ENCODE measurements at places on chromosomes 3 and 15.

DNA sequence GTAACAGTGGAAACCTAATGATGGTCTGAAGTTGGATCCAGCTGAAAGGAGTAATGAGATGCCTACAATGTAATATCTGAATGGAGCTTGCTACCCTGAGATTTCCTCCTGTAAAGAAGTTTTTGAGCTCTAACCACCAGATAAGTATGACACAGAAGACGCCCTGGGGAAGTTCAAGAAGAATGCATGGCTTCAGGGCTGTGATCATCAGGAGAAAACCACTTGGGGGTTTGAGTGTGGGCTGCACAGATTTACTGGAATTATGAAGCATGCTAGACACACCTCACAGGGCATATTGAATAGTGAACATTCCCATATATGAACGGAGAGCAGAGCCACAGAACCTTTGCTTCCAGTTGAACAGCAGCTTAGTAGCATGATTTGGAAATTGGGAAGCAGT, 10.6 kb upstream of the CCDC80 start:
- no peak for DNase-seq

DNA sequence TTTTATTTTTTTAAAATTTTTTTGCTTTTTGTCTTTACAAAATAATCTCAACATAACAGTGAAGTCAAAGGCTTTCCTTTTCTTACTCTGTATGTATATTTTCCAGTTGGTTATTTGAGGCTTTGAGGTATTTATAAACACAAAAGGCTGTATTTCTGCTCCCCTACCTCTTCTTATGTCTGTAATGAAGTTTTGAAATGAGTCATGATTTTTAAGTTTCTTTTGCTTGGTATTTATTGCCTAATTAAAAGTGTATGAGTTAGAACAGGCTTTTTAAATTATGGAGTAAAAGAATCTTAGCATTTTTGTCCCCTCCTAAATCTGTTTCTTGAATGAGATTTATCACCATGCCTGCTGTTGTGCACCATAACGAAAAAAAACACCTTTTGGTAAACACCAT, 66.0 kb downstream of the DCUN1D1 start:
- DNase-seq, result no peak

- DNase-seq, result no peak
Observed at GRCh38 chr15:99502182-99502581, 63.6 kb upstream of the MEF2A start.

- no peak for DNase-seq
Observed at GRCh38 chr3:58018892-58019742, 10.9 kb downstream of the FLNB start.

GRCh38 chr15:42608752-42609488, 33.5 kb downstream of the STARD9 start:
- DNase-seq, result no peak

- no peak for DNase-seq
Observed at GRCh38 chr15:78854833-78855372, 17.8 kb upstream of the MORF4L1 start.

- DNase-seq, result no peak
Observed at GRCh38 chr3:70857916-70858315, 545.5 kb upstream of the MDFIC2 start.

DNA sequence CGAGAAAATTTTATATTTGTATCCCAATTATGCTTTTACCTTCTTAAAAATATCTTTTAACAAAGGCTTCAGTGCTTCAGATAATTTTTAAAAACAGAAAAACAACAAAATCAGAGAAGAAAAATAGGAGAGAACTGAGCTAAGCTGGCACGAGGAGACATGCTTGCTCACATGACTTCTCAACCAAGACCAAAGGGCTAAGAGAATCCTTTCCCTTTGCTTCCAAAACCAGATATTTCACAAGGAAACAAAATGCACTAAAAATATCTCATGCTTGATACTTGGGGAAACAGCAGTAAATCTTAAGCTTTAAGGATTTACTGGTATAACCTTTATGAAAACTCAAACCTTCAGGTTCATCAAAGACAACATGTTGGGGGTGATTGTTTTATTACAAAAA, 58.4 kb downstream of the CAPN7 start:
- no peak for DNase-seq

DNA sequence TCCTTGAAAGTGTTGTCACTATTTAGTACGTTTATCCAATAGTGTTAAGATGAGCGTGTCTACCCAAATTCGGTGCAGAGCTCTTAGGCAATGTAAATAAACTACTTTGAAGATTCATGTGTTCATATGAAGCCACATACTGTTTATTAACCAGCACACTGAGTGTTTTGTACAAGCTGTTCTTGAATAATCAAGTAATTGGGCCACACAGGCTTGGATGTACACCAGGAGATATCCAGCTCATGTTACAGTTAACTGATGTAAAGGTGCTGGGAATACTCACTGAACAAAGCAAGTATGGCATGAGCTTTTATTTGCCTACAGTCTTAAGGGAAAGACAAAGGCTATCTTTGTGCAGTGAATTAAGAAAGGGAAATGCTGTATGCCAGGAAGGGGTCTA, 632 bp upstream of the DHX36 start:
- DNase-seq, result no peak

GRCh38 chr15:81049835-81050234, 49.1 kb downstream of the TLNRD1 start:
- DNase-seq, result no peak

- DNase-seq, result no peak
Observed at GRCh38 chr3:37635251-37635650, 226.4 kb upstream of the CTDSPL start.

DNA sequence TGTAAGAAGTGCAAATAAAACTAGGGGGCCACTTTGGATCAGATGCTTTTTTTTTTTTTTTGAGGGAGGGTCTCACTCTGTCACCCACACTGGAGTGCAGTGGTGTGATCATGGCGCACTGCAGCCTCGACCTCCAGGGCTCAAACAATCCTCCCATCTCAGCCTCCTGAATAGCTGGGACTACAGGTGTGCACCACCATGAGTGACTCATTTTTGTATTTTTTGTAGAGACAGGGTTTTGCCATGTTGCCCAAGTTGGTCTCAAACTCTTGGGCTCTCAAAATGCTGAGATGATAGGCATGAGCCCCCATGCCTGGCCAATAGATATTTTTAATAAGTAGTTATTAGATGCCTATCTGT, 20.8 kb downstream of the CCR1 start:
- DNase-seq, result no peak

DNA sequence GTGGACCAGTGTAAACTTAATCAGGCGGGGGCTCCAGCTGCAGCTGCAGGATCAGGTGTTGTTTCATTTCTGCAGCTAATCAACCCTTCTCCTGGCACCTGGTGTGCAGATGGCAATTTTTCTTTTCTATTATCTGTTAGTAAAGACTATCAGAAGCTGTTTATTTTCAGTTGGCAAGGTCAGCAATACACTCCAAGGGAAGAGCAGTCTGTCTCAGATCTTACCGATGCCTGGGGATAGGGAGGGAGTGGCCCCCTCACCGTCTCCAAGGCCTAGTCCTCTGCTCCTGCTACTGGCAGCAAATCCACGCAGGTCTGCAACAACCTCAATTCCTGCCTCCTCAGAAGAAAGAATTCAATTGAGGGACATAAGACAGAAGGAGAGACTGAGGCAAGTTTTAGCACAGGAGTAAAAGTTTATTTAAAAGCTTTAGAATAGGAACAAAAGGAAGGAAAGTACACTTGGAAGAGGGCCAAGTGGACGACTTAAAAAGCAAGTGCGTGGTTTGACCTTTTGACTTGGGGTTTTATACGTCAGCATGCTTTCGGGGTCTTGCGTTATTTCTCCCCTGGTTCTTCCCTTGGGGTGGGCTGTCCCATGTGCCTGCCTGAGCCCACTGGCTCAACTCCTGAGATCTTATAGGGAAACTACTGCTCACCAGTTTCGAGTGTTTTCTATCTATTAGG, 9.2 kb downstream of the CCRL2 start:
- no peak for DNase-seq

DNA sequence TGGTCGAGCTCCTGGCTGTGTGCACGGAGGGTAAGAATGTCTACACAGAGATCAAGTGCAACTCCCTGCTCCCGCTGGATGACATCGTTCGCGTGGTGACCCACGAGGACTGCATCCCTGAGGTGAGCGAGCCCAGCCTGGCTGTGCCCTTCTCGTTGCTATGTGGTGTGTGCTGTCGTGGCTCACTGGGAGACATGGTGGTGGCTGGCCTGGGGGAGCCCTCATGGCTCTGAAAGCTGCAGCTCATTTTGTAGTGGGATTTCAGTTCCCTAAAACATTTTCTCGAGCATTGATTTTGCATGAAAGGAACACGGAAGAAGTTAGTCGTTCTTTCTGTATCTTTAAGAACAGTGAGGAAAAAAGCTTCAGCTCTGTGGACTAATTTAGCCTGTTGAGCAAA, 200.5 kb downstream of the ITPR1 start:
- no peak for DNase-seq

DNA sequence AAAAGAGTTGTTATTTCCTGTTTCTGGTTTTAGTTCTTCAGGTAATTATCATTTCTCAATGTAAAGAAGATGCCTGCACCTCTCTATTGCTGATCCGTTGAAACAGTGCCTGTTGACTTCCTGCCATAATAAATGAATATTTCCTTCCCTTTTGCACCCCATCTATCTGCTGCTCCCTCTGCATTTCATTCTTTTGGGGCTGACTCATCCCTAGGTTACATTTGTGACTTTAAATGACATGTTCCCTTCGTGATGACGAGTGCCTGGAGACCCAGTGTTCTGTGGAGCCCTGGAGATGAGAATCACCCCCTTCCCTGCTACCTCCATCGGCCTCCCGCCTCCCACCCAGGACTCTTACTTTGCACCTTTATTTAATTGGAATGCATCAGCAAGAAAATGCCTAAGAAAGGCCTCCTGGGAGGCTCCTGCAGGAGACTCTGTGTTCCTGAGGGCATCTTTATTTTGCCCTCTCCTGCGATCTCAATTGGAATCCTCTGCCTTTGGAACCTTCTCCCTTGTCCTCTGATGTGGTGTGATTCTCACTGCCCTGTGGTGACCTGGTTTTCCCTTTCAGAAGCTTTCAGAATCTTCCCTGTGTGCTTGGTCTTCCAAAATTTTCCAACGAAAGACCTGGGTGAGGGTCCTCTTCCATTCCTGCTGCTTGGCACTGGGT, 13.7 kb downstream of the LRRK1 start:
- DNase-seq, result no peak

- no peak for DNase-seq
Observed at GRCh38 chr3:64291345-64291744, 66.1 kb upstream of the PRICKLE2 start.

- DNase-seq, result no peak
Observed at GRCh38 chr15:40843885-40844695, at the start of gene SPINT1. Gene SPINT1, plus strand, starts transcription at chr15:40844048. Its CDS starts 507 bp downstream, at chr15:40844555.

DNA sequence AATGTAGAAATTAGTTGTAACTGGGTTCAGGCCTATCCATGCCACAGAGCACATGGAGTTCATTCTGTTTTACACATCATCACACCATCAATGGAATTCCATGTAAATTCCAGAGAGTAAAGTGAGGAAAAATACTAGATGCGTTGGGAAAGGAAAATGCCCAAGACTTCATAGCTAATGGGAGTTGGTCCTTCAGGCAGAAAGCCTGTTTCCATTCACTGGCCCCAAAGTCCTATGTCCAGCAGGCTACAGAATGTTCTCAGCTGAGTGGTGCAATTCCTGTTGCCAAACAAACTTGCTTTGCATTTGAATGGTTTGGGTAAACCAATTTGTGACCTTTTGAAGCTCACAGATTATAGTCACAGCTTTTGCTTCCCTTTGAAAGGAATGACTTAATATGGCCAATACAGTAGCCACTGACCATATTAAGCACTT, 164.6 kb upstream of the PFN2 start:
- DNase-seq, result no peak

DNA sequence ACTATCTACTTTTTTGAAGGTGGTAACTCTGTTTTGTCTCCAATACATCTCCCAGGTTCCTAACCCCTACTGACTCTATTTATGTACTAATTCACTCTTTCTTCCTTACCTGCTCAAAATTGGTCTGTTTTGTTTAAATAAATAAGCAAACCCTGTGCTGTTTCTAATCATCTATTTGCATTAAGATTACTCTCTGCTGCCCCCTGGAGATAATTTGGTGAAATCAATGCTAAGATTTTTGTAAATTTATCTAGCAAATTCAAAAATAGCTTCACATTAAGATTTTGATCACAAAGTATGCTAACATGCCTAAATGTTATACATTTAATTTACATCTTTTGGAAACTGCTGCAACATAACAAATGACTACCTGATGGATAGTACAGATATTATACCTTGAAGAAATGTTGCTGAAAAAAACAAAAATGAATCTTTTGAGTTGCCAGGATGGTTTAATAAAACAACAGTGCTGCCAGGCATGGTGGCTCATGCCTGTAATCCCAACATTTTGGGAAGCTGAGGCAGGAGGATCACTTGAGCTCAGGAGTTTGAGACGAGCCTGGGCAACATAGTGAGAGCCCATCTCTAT, 4.4 kb upstream of the CD200R1 start:
- DNase-seq, result no peak

DNA sequence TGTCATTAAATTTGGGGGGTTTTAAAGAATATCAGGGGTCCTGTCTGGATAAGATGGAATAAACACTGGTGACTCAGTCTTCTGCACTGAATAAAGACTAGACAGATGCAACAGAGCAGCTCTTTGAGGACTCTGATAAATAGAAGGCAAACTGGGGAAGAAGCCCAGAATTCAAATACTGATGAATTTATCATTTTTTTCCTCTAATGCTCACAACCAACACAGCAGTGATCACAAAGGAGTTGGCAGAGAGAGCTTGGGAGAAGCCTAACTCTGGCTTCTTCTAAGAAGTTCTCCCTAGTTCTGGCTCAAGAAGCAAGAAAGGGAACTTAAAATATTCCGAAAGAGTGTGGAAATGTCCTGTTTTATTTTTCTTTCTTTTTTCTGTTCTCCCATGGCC, 597.8 kb downstream of the FGF12 start:
- DNase-seq, result no peak

- no peak for DNase-seq
Observed at GRCh38 chr3:131038326-131038725, 11.6 kb downstream of the NEK11 start.

DNA sequence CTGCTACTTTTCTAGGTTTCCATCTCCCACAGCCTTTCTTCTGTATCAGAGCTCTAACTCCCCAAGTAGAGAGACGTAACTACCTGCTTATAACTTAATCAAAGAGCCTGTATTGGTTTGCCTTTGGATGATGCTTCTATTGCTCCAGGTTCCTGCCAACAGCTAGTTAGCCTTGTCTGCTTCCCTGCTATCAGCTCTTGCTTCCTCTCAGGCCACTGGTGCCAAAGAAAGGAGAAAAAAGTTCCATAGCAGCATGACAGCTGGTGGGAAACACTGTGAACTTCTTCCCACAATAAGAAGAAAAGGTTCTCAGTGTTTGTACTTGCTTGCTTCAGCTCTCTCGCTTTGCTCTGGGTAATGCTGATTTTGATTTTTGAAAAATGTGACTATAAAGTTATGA, 206.6 kb downstream of the GBE1 start:
- no peak for DNase-seq

GRCh38 chr3:47851888-47852603, 49.1 kb downstream of the DHX30 start:
- no peak for DNase-seq

GRCh38 chr3:49377483-49377882, 19.3 kb upstream of the GPX1 start:
- peak; percentile 48 for DNase-seq

GRCh38 chr15:98433346-98433745, 215.0 kb upstream of the IGF1R start:
- no peak for DNase-seq

All from GF-D8 (cell line).